ENCODE measurements at places on chromosomes 5 and 9.

- DNase-seq: no peak
Observed at GRCh38 chr5:80069918-80070318, 34.8 kb downstream of the THBS4 start.

DNA sequence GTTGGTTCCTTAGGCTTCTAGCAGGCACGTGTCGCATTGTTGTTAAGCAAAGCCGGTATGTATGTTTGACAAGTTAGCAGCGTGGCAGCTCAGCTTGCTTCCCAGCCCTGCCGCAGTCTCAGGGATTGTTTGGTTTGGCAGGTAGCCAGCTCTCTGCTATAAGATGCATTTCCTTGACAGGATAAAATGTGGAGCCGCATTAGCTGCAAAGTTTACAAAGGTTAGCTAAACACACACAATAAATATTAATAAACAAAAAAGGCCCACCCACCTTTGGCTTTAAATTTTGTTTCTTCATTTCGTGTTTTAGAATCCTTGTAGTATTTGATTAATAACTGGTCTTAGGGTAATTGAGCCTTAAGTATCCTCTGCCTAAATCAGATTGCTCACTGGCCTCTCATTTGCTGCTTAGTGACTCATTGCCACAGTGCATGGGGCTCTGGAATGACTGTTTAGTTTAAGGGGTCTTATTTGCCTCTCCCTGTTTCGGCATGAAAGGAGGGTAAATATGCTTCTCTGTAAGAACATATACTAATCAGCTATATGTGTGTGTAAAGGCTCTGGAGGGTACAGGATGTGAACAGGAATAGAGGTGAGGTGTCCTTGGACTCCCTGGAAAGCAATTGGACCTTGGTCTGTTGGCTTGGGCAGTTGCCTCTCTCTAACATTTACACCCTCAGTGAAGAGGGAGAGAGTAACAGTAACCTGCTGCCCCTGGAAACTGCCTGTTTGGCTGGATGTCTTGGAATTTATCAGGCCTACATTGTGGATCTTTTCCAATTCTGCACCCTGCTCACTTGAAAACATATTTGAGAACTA lies 122.0 kb downstream of the GDNF start:
- no peak for DNase-seq

GRCh38 chr9:123964761-123965160 lies 34.8 kb upstream of the DENND1A start:
- DNase-seq: no peak

GRCh38 chr5:8176101-8176693 lies 307.2 kb downstream of the MTRR start:
- DNase-seq: no peak

- no peak for DNase-seq
Observed at GRCh38 chr5:65774346-65774745, 52.3 kb downstream of the NLN start.

- DNase-seq: no peak
Observed at GRCh38 chr5:130278136-130278535, 373.9 kb downstream of the CHSY3 start.

DNA sequence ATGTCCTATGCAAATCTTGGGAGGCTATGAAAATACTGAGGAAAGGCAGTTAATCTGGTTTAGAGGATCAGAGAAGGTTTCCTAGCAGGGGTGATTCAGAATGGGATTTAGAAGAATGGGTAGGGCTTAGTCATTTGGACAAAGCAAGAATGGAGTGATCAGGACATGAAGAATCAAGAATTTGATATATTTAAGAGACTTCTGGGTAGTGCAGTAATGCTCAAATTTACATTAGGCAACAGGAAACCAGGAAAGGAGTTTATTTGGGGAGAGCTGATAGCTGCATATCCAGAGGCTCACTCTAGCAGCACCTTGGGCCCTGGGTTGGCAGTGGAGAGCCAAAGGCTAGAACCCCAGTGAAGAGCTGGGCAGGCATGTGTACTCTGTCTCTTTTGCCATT lies 78.9 kb upstream of the PAPPA start:
- no peak for DNase-seq

- DNase-seq: no peak
Observed at GRCh38 chr5:157473383-157474320, 13.6 kb downstream of the NIPAL4 start.

DNA sequence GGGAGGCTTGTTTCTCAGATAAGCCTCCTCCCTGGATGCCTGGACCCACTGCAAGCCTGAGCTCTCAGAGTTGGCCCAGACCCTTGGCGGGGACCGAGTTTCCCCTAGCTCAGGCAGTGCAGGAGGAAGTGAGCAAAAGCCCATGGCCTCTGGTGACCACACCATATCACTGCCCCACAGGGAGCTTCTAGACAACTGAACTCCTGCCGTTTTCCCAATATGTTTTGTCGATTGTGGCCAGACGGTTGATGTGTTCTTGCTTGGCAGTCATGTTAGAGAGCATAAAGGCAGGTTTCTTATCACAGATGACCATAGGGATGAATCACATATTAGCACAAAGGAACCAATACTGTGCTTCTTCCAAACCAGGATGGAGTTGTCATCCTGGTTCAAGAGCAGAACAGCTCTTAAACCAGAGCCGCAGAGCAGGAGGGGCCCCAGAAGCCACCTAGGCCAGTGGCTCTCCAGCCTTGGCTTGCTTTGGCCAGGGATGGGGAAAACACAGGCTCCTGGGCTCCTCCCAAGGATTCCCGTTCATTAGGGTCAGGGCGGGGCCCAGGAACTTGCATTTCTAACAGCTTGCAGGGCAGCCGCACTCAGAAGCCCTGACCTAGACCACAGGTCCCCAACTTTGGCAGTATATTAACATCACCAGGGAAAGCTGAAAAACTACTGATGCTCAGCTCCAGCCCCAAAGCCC lies 113.1 kb upstream of the TBC1D2 start:
- DNase-seq: no peak

DNA sequence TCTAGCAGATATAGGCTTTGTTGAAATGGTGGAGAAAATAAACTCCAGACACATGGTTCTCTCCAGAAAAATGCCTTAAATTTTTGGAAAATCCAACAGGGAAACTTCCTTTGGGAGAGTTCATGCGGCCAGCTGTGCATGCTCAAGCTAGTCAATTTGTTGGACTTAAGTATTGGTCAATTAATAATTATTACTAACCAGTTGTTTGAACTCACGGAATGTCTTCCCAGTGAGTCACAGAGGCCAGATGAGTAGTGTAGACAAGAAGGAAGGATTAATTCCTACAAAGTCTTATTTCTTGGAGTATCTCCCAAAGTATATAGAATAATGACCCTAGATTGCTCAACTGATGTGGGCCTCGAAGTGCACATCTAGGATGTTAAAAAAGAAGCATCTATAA lies 103.6 kb downstream of the MACIR start:
- DNase-seq: no peak

GRCh38 chr5:138875946-138876345 lies 811 bp upstream of the LRRTM2 start:
- DNase-seq: no peak

DNA sequence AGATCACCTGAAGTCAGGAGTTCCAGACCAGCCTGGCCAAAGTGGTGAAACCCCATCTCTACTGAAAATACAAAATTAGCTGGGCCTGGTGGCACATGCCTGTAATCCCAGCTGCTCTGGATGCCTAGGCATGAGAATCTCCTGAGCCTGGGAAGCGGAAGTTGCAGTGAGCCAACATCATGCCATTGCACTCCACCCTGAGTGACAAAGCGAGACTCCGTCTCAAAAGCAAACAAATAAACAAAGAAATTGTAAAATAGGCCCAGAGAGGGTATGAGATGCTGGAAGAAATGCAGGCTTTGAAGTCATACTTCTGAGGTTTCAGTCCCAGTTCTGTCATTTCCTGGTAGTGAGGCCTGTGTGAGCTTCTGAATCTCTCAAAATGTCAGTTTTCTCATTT lies 5.3 kb upstream of the ARHGEF37 start:
- DNase-seq: no peak

DNA sequence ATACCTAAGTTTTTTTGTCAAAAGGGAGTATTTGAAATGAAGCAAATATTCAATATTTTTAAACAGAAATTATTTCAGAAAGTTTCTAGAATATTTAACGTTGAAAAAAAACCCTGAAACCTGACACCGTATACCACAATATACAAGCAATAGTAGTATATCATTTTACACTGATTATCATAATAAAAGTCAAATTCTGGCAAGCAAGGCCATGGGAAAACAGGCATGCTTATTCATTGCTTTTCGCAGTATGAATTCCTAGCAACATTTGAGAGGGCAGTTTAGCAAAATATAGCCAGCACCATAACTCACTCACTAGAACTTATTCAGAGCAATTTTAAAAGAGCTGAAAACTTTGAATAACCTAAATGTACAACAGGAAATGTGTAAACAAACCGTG lies 46.1 kb downstream of the ERAP1 start:
- DNase-seq: no peak

DNA sequence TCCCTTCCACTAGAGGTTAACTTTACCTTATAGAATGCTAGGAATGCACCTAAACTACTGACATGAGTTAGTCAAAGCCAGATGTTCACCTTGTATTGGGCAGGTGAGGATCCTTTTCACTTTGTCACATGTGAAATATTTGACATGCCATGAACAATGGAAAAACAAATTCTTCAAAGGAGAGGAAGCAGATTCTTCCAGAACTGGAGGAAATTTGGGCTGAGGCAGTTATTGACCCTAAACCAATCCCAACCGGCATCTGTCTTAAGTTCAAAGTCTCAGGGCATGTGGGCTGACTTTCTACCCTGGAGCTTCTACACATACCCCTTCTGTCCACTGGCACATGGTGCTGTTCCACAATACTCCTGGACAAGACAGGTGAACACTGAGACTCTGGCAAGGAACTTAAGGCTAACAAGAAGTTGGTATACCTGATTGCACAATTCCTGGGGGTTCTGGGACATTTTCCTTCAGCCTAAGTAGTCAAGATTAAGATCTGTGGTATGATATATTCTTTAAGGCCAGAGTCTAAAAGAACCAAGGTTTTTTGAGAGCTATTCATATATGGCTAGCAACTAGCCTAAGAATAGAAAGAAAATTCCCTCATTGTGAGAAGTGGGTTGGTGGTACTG lies 2.6 kb downstream of the VLDLR start:
- DNase-seq: no peak

GRCh38 chr9:136729144-136729543 lies 13.6 kb downstream of the LCN10 start:
- DNase-seq: no peak

GRCh38 chr9:135857371-135857786 lies 50.0 kb downstream of the CAMSAP1 start:
- DNase-seq: no peak

DNA sequence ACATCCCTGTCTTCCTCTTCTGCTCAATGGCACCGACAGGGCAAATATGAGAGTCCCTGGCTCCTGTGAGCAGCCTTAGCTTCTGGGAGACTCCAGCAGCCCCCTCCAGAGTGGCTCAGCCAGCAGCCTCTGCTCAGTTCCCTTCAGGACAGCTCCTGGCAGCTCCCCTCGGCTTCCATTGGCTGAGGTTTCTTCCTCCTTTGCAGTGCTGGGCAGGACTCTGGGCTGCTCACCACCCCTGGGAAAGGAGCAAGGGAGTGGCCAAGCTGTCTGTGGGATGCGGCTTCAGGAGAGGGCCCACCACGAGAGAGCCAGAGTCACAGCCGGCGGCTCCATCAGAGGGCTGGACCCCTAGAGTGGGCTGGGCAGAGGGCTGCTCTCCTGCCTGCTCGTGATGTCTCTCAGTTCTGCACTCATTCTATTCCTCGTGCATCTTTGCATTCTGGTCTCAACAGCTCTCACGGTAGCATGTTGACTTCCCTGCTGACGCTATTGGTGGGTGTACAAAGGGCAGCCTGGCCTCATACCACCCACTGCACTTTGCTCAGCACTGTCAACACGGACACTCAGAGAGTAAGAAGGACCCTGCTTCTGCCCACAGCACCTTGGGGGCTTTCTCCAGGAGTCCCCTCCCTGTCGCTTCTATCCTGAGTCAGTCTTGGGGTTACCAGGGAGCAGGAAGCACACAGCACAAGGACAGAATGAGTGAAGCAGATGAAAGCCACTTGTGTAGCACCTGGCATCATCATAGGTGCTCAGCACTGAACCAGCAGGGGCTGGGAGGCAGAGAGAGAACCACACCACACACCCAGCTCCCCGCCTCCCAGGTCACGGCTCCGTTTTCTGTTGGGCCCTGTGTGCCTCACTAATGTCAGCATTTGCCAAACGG lies 80.9 kb upstream of the ALDH1B1 start:
- no peak for DNase-seq

- no peak for DNase-seq
Observed at GRCh38 chr5:21774801-21775200, 1078.3 kb downstream of the CDH12 start.

GRCh38 chr5:181151146-181151545 lies 3.8 kb downstream of the OR2V2 start:
- DNase-seq: no peak

- no peak for DNase-seq
Observed at GRCh38 chr5:88761269-88761850, 121.6 kb downstream of the MEF2C start.

DNA sequence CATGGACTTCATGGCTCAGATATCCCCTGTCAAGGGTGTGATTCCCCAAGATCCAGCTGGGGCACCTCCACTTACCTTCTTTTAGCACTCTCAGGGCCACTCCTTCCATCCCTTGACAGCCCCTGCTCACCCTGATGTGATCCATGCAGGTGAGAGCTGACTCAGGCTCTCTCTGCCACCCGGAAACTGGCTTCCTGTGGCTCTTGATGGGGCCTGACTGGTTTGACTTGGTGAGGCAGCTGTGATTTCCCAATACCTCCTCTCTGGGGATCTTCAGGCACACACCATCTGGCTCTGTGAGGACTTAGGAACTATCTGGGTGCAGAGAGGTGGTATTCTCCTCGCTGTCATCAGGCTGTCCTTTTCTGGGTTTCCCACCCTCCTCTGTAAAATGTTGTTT lies 7.9 kb upstream of the FAT2 start:
- no peak for DNase-seq

GRCh38 chr9:78692871-78693270 lies 395.9 kb downstream of the PSAT1 start:
- no peak for DNase-seq

DNA sequence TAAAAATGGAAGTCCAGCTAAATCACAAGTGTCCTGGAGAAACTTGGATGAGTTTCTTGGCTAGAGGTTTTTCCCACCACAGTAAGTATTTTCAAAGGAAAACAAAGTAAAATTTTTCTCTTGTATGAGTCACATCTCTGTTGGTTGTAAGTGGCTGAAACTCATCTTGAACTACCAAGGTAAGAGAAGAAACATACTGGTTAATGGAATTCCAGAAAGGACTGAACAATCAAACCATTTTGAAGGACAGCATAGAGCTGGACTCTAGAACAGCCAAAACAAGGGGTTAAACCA lies 102.8 kb upstream of the CDKN2B start:
- no peak for DNase-seq

- no peak for DNase-seq
Observed at GRCh38 chr5:77514457-77514856, 22.3 kb upstream of the WDR41 start.

DNA sequence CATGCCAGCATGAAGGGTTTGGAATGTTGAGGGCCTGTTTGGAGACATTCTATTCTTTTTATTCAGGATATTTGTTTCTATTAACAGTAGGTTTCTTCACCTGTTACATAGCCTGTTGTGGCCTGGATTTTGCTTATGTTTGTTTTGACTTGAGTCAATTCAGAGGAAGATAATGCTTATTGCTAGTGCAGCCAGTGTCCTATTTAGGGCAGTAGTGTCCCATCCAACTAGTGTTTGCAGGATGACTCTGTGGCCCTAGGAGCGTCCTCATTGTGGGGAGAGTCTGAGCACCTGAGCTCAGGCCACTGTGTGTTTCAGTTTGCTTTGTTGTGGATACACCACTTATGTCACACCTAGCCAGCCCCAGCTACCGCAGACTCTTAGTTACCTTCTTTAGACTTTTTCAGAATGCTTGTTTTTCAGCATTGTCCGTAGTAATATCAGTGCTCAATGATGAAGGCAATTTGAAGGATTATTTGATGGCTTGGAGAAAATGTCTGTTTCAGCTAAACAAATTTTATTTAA lies 90.3 kb downstream of the ARHGEF28 start:
- no peak for DNase-seq
